ENCODE measurements at places on chromosomes 1 and 21. TPM values are rescaled to one million over a fixed set of nuclear protein-coding genes. Genes with fewer than 3 reads are reported as not detected.

ACTA1 gene
- 0.94 TPM for total RNA-seq

HYI gene
- total RNA-seq: 35.5 TPM

C1QB gene
- total RNA-seq: 66.0 TPM

PADI3 gene
- total RNA-seq: 0.63 TPM

DNAH14 gene
- total RNA-seq: 37.3 TPM

KCNC4 gene
- 24.8 TPM for total RNA-seq

AMY1B gene
- not detected for total RNA-seq

DNA sequence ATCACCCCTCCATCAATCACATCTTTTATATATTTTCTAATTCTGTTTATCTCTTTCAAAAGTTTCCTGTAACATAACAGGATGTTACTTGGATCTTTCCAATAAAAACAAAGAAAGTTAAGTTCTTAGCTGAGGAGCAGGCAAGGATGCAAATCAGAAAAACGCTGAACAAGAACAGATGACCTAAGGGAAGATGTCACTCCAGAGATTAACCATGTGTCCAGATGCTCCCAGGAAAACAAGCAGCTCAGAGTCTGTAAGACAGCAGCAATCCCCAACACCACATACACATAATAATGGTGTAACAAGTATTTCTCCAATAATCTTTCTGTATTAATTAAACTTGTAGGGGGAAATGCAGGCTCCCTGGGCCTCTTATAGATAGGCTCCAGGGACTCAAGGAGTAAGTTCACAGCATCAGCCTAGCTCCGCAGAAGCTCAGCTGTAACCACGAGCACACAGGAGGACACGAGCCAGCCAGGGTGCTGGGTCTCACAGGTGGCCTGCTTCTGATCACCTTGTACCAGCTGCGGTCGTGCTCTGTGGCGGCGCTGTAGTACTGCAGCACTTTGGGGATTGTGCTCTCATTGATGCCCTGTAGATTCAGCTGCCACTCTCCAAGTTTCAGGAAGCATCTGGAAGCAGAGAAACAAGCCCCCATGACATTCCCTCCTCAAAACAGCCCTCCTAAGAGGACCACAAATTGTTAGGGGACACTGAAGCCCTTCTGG is 33.1 kb upstream of the EXOSC10 start:
- H3K36me3 ChIP-seq: no peaks in the 10 kb centered on the region
- H3K27ac ChIP-seq: peak overlapping the region; percentile 50
- H3K4me3 ChIP-seq: no peak overlapping the region

DNA sequence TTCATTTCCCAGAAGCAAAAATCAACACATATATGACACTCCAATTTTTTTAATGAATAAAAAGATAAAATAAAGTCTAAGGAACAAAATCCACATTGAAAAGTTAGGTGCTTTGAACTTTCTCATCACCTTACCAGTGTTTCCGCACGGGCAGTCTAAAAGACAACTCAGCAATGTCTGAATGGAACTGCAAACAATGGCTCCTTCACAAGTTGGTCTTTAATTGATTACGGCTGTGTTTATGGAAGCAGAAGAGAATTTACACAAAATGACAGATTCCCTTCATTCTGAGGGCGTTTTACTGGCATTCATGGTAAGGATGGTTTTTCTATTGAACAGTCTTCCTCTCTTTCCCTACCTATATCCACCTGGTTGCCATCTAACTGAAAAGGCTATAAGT is 65.0 kb upstream of the RNPC3 start:
- DNase-seq: no peak
- H3K27ac ChIP-seq: no peak overlapping the region
- H3K4me3 ChIP-seq: no peak overlapping the region
- H3K36me3 ChIP-seq: no peaks in the 10 kb centered on the region

- no peaks in the 10 kb centered on the region for H3K36me3 ChIP-seq
- no peaks in the 10 kb centered on the region for H3K27me3 ChIP-seq
- peaks cover 32% of the 10 kb centered on the region for H3K4me1 ChIP-seq
- DNase-seq: peak; percentile 69
- peak overlapping the region; percentile 93 for H3K27ac ChIP-seq
- H3K4me3 ChIP-seq: peak overlapping the region; percentile 82
Measured at GRCh38 chr21:29299046-29299915, 559 bp downstream of the BACH1 start.

GRCh38 chr1:186662752-186663151 is 17.5 kb downstream of the PTGS2 start:
- H3K4me3 ChIP-seq: no peak overlapping the region
- no peak for DNase-seq
- H3K4me1 ChIP-seq: no peaks in the 10 kb centered on the region
- no peak overlapping the region for H3K27ac ChIP-seq

GRCh38 chr1:43879414-43879813 is 54.2 kb upstream of the ARTN start:
- no peaks in the 10 kb centered on the region for H3K4me1 ChIP-seq
- no peaks in the 10 kb centered on the region for H3K36me3 ChIP-seq
- no peak overlapping the region for H3K4me3 ChIP-seq

GRCh38 chr1:162412002-162412401 is at the start of gene SH2D1B:
TSS of gene SH2D1B (minus strand) at chr1:162412136. CDS start at chr1:162412016, 120 bp downstream.
- DNase-seq: no peak
- H3K4me3 ChIP-seq: no peak within 1 kb of the TSS
- H3K4me1 ChIP-seq: no peaks in the 10 kb centered on the region
- H3K36me3 ChIP-seq: no peaks in the 10 kb centered on the region
- H3K27me3 ChIP-seq: no peaks in the 10 kb centered on the region
- H3K27ac ChIP-seq: no peak within 1 kb of the TSS

- H3K4me1 ChIP-seq: peaks cover 12% of the 10 kb centered on the region
- H3K27me3 ChIP-seq: no peaks in the 10 kb centered on the region
- DNase-seq: peak; percentile 71
- no peaks in the 10 kb centered on the region for H3K36me3 ChIP-seq
Measured at GRCh38 chr21:29237110-29238052, 61.3 kb upstream of the BACH1 start.

DNA sequence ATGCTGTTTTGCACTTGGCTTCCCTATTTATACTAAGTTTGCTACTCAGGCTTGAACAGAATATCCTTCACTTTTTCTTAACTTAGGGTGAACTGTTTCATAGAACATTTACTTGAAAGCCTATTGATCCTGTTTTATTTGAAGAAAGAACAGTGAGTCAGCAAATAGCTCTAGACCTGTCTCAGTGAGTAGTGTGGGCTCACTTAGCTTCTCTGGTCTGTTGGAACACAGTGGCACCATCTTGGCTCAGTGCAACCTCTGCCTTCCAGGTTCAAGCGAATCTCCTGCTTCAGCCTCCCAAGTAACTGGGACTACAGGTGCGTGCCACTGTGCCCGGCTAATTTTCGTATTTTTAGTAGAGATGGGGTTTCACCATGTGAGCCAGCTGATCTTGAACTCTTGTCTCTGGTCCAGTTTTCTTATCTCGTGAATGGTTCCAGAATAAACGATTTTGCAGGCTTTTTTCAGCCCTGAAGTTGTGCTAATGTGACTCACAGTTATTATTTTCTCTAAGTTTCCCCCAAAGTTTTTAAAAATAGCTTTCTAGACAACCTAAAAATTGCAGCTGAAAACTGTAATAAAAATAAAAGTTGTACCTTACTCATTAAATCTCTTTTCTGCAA is 76.8 kb downstream of the KIF1B start:
- no peaks in the 10 kb centered on the region for H3K4me1 ChIP-seq
- no peak for DNase-seq
- no peak overlapping the region for H3K27ac ChIP-seq
- H3K4me3 ChIP-seq: no peak overlapping the region
- no peaks in the 10 kb centered on the region for H3K36me3 ChIP-seq

DNA sequence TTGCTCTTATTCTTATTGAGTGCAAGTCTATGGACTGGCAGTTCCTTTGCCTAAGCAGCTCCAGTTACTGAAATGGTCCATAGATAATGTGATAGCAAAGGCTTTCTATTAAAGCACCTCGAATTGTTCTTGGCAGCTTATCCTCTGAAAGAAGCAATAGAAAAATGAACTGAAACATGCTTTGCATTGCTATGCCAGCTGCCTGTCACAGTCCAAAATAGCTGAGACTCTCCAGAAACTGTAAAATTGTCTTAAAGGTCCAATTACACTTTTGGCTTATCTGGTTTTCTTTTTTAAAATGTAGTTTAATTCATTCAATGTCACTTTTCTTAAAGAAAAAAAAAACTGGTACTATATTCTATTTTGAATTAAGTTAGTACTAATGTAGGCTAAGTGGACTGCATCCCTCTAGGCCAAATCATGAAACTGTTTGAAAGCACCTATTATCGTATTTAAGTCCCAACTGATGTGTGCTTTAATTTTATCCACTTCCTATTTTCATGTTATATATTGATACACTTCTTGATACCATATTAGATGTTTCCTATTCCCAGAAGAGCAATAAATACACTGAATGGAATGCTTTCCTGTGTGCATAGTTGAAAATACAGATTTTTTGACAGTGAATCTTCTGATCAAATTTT is 208.0 kb upstream of the DEPDC1 start:
- no peaks in the 10 kb centered on the region for H3K36me3 ChIP-seq
- no peaks in the 10 kb centered on the region for H3K27me3 ChIP-seq
- H3K4me3 ChIP-seq: no peak overlapping the region
- no peaks in the 10 kb centered on the region for H3K4me1 ChIP-seq

Measured in testis (tissue), 5 donors.